AG10803 (cell line): ENCODE measurements at places on chromosomes 13 and 19.

- no peak for DNase-seq
Measured at GRCh38 chr13:23949200-23949599, 51.9 kb upstream of the C1QTNF9B start.

- no peak for DNase-seq
Measured at GRCh38 chr13:34738254-34738992, 203.6 kb upstream of the NBEA start.

DNA sequence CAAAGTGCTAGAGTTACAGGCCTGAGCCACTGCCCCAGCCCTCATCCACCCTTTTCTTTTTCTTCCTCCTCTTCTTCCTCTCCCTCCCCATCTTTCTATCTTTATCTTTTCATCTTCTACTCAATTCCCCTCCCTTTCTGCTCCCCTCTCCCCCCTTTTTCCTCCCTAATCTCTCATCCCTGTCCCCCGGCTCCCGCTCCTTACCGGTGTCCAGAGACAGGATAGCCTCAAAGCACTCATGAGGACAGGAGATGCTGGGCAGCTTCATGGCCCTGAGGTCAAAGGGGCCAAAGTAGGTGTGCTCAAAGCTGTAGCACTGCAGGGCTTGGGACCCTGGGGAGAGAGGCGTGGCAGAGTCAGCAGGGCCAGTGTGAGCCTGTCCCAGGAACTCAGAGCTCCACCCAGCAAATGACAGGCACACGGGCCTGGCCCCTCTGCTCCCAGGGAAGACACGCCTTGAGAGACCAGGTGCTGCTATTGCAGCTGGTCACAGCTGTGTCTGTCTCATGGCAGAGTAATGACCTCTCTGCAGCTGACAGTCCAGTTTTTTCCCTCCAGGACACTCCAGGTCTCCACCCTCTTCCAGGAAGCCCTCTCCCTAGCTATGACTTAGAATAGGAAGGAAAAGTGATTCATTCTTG is 2.6 kb downstream of the LYPD5 start:
- no peak for DNase-seq

DNA sequence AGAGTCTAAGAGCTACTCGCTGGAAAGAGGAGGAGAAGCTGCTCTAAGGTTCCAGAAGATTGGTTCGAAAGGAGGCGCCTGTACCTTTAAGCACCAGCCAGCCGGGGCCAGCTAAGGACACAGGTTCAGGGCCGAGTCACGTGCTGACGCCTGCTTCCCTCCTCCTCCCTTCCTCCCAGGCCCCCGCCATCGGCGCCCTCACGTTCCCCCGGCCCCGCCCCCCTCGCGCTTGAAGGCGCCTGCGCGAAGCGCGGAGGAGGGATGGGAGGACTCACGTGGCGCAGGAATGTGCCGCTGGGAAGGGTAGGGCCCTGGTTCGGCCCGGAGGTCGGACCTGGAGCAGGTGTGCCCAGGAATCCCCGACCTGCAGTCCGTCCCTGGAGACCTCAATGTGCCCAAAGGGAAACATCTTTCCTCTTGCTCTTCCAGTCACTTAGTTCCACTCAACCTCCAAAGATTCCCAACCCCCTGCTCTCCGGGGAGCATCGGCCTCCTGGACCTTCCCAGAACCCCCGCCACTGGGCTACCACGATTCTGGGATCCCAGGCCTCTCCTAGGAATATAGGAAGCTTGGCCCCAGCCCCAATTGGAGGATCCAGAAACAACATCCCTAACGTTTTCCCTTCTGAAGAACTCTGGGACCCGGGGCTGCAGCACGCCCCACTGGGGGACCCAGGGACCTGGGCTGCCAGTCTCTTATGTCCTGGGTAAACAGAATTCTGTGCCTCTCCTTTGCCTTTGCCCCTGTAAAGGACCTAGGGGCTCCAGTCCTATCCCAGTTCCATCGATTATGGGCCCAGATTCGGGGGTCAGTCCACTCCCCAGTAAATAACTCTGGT is 2.5 kb downstream of the DBP start:
- peak; percentile 95 for DNase-seq

DNA sequence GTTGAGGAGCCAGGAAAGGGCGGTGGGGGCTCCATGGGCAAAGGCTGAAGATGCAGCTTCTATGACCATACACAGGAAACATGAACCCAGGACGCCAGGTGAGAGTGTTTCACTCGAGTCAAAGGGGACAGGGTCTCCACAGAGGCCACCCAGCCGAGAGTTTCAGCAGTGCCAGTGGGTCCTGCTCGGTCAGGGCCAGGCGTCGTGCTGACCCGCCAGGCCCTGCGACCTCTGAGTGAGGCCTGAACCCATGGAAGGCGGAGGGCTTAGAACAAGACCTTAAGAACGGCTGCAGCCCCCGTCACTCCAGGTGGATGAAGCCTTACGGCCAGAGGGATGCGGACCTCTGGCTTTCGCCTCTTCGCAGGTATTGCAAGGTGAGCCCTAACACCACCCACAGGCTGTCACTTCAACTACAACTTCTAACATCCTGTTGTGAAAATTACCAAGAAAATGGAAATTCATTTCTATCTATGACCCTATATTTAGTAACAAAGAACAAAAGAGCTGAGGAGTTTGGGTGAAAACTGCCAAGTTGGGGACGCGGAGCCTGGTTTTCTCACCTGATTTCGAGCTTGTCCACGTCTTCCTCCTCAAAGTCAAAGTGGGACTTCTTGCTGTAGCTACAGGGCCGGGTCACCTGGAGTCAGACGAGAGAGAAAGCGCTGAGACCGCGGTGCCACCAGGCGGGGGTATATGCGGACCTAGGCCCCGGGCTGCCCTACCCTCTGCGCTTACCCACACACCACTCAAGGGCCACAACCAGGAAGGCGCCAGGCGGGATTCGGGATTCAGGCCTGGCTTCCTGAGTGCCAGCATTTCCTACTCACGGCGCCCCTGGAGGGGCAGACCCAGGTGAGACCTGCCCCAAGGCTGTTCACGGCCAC is 50.1 kb upstream of the C13orf46 start:
- no peak for DNase-seq

DNA sequence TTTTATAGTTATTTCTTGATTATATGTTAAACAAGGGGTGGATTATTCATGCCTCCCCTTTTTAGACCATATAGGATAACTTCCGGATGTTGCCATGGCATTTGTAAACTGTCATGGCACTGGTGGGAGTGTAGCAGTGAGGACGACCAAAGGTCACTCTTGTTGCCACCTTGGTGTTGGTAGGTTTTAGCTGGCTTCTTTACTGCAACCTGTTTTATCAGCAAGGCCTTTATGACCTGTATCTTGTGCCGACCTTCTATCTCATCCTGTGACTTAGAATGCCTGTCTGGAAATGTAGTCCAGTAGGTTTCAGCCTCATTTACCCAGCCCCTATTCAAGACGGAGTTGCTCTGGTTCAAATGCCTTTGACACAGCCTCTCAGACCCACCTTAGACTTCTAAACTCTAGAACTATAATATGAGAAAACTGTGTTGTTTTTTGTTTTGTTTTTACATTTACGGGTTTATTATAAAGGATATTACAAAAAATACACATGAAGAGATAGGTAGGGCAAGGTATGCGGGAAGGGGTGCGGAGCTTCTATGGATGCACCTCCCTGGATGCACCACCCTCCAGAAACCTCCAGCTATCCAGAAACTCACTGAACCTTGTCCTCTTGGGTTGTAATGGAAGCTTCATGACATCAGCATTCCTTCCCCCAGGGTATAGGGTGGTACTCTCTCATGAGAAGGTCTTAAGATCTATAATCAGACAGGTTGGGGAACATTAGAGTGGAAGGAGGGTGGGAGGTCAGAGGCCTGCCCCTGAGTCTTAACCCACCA is 15.8 kb upstream of the SPRYD7 start:
- no peak for DNase-seq

DNA sequence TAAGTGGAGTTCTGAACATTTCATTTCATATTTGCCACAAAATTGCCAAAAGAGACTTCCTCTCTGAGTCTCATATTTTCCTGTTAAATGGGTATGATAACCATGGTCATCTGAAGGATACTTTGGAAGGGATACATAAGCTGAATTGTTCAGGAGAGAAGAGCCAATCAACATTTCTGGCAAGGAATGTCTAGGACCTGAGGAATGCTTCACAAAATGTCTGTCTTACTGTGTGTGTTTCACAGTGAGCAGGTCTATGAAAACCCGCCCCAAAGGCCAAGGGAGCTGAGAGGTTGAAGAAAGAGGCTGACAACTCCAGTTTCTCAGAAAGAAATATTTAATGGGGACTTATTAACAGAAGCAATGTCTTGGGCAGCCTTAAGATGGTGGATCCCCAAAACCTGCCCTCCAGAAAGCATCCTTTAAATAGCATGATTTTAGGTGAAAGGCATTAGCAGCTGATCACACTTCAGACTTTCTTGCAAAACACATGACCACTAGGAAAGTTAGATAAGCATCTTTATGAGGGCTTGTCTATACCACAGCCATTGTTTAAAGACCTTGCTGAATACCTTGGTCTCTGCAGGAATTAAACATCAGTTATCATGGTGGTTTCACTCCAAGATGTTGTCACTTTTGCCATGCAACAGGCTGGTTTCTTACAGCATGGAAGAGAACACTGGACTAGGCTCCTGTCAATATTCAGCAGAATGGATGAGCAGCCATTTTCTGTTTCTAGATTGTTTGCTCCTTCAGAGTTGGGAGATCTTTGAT is 78.9 kb downstream of the TNFSF11 start:
- DNase-seq = no peak
